Retinal pigment epithelial cell (primary cell): ENCODE measurements at places on chromosomes 3 and 15.
A peak's percentile ranks its signal among the peaks of the same experiment; 100 is the strongest.

DNA sequence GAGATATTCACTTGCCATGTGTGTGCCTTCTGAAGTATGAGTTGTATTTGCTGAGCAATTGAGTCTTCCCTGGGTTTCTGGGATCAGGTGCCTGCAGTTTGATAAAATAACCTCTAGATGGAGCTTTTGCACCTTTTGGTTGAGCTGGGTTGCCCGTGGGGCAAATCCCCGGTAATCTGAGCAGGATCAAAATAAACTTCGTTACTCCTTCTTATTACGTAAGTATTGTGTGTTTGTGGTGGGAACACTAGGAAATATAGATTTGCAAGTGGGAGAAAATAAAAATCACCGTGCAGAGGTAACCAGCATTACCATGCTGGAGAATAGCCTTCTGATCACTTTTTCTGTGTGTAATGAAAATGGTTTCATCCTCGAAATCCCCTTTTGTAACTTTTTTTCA, 277.4 kb upstream of the NR2E3 start:
- DNase-seq: no peak

GRCh38 chr3:97882975-97883598, 61.3 kb downstream of the CRYBG3 start:
- DNase-seq: peak; percentile 29

- DNase-seq: no peak
Measured at GRCh38 chr3:166291186-166291955, 454.1 kb upstream of the BCHE start.

- DNase-seq: no peak
Measured at GRCh38 chr3:124592658-124593441, 137.4 kb upstream of the UMPS start.

- DNase-seq: no peak
Measured at GRCh38 chr15:61511089-61511488, 282.0 kb upstream of the RORA start.

DNA sequence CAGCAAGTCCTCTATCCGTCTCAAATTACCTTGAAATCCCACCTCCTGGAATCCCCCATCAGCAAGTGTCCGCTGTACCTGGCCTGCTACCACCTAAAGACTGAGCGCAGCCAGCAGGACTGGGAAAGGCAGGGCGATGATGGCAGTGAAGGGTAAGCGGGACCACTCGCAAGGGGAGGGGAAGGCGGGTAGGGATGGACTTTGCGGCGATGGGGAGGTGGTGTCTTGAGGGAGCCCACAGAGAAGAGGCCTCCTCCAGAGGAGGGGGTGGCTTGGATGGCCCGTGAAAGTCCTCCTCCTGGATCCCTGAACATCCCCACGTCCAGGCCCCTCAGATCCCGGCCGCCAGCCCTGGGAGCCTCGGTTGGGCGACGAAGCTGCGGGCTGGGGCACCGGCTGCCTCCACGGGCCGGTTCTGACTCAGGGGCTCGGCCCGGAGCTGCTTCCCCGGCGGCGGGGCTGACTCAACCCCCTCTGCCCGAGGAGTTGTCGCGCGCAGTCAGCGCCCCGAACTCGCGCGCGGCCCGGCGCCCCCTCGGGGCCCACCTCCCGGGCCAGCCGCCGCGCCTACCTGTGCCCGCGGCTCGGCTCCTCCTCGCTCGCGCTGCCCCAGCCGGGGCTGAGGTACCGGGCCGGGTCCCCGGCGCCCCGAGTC, 512 bp downstream of the LARP6 start:
- no peak for DNase-seq

DNA sequence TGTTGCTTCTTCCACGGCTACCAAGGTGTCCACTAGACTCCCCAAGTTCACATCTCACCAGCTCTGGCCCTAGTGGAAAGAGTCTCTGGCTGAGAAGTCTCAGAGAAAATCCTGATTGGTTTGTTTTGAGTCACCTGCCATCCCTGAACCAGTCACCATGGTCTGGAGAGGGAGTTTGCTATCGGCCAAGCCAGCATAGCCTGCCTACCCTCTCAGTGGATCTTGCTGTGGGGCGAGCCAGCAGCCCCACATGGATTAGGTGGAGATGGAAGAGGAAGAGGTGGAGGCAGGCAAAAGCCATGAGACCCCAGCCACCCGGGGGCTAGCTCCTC, 48.1 kb upstream of the FLNB start:
- no peak for DNase-seq

DNA sequence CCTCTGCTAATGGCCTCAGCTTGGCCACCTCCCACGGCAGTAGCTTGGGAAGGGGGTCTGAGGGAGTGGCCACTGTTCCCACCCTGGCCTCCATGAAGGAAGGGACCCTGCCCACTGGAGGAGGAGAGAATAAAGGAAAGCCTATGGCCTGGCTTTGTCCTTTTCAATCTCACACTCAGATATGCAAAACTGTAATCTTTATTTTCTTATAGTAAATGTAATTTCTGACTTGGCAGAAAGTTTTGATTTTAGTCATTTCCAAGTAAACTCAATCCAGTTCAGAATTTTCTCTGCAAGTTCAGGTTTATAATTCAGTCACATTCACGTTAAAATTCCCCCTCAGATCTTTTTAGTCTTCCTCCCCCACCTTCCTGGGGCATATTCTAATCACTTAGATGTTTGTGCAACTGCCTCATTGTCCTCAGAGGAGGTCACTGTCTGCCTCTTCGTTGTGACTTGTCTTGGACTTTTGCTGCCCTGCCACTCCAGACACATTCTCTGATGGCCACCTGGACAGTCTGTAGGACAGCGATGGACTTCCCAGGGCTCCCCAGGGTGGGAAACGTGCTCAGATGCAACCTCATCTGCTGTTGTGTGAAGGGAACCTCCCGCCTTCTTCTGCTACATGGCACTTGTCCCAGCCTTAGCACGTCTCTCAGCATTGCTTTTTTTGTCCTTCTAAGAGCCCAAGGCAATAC, 222.8 kb upstream of the TBL1XR1 start:
- DNase-seq: no peak

GRCh38 chr3:38549957-38550840, 54.1 kb downstream of the EXOG start:
- no peak for DNase-seq

DNA sequence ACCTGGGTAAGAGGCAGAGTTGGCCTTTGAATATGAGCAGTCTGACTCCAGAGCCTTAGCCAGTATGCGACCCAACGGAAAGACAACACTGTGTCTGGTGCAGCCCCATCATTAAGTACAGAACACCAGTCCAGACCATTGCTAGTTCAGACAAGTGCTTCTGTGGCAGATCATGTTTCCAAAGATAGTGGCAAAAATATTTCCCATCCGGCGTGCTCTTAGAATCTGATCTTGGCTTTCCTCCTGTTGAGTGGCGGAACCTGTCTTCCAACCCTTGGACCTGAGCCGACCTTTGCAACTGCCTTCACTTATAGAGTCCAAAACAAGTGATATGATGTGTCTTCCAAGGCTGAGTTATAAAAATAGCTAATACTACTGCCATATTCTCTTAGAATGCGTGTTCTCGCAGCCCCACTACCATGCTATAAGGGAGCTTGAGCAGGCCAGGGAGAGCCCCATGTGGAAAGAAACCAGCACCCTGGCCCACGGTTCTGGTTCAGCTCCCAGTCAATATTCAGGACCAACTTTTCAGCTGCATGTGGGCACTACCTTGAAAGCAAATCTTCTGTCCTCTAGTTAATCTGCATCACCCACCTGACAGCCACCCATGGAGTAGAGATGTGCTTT, 322.4 kb upstream of the SLCO3A1 start:
- no peak for DNase-seq

GRCh38 chr15:79602180-79602579, 170.0 kb downstream of the MINAR1 start:
- DNase-seq: no peak

DNA sequence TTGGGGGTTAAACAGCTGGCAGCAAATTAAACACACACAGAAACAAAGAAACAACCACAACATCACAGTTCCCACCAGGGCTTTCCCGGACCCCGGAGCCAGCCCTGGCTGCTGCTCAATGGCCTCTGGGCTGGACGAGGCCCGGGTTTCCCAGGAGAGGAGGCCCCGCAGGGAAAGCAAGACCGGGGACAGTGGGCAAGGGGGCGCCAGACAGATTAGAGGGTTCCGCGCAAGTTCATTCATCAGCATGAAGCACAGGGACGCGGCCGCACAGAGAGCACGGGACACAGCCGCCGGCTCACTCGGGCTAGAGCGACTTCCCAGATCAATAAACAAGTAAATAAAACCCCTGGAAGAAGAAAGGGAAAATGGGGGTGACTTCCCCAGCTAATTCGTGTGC, 66.4 kb upstream of the RPL32 start:
- no peak for DNase-seq

DNA sequence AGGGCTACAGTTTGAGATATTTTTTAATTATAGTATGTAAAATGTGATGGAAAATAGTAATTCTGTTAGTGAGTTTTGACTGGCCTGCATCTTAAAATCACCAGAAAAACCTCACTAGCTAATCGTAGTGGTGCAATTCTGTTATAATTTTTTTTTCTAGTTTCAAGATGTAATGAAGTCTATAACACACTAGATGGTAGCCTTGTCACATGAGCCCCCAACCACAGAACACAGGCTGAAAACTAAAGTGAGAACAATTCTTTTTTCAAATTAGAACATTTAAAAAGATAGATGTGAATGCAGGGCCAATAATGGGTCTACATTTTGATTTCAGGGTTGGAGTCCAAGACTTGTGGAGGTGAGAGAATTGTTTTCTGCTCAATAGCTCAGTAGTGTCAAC, 83.3 kb upstream of the KCNH8 start:
- no peak for DNase-seq

- DNase-seq: no peak
Measured at GRCh38 chr15:25508369-25509002, 69.7 kb upstream of the UBE3A start.

DNA sequence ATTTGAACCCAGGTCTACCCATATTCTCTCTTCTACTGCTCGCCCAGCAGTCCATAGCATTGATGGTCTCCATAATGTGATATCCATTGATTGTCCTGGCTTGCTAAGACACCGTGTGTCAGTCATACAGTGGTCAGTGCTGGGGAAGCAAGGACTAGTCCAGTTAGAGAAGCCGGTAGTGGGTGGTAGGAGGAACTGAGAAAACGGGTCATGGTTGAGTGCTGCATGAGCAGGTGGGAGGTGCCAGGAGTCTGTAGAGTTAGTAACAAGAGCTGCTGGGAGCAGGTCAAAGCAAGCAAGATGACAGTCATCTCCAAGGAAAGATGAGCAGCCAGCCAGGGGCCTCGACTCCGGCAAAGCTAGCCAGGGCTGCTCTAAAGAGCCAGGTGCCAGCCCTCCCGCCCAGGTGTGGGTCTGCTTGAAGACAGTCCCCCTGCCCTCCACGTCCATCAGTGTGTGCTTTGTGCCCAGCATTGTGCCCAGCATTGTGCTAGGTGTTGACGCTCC, 29.5 kb upstream of the USP3 start:
- DNase-seq: no peak

GRCh38 chr15:74050556-74051234, 31.7 kb downstream of the GOLGA6A start:
- DNase-seq: no peak

GRCh38 chr3:171718493-171719185, 91.6 kb downstream of the PLD1 start:
- DNase-seq: no peak

GRCh38 chr15:72183781-72184164, 13.8 kb downstream of the GRAMD2A start:
- DNase-seq: no peak

- no peak for DNase-seq
Measured at GRCh38 chr15:64478863-64479262, 18.5 kb downstream of the ZNF609 start.

DNA sequence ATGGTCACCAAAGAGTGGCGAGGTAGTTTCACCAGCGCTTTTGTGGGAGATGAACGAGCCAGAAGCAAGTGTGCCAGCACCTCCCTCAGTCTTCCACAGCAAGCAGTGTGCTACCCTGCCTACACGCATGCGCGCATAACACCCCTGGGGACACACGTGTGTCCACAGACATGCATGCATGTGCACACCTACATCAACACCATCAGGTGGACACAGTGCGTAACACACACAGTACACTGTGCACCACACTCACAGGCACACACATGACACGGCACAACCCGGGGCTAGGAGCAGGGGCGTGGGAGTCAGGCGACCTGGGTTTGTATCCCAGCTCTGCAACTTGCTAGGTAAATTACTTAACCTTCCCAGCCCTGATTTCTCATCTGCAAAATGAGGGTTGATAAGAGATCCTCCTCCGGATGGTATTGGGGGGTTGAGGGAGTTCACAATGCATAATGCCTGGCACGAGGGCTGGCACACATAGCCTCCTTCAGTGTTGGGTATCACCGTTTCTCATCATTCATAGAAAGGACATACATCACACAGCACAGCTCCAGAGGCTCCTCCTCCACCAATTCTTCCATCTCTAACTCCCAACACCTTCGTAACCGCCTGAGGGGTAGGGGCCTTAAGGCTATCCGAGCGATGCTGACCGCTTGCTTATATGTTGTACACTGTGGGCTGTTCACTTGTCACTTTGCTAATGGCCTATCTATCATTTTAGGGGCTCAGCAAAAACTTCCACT, 174.9 kb downstream of the SMAD6 start:
- no peak for DNase-seq

- peak; percentile 14 for DNase-seq
Measured at GRCh38 chr15:81480645-81481053, 106.6 kb upstream of the TMC3 start.

- no peak for DNase-seq
Measured at GRCh38 chr3:134810850-134811249, 15.8 kb downstream of the EPHB1 start.

DNA sequence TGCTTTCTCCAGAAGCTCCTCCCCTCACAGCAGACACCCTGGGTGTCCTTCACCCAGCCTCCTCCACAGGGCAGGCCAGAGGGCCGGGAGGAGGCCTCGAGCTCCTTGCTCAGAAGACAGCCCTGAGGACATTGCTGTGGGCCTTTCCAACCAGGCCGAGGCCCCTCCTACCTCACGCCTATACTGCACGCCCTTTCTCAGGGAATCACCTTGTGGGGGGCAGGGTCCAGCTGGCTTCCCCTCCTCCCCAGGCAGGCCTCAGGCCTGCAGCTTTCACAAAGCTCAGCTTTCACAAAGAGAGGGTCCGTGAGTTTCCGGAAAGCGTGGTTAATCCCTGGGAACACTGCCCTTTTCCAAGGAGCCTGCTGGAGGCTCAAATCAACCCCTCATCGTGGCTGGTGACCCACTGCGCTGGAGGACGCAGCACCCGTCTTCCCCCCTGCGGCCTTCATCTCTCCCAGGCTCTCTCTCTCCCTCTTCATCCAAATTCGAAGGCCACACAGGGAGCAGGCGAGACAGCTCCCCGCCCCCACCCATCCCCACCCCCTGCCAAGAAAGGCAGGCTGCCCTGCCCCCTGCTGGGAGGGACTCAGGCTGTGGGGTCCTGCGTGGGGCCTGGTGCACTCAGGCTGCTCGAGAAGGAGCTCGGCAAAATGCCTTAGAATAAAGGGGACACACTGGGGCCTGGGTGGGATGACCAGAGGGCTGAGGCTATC, 79.4 kb downstream of the OCA2 start:
- DNase-seq: no peak

GRCh38 chr3:191373327-191373726, 43.0 kb upstream of the UTS2B start:
- no peak for DNase-seq
